ENCODE measurements at places on chromosomes 2 and 18. TPM values are rescaled to one million over a fixed set of nuclear protein-coding genes. Genes with fewer than 3 reads are reported as not detected.

The SCN7A gene
- total RNA-seq = under 0.01 TPM

The LHCGR gene
- total RNA-seq = not detected

The CYP26B1 gene
- total RNA-seq = 0.19 TPM

The SDC1 gene
- 14.4 TPM for total RNA-seq

The VWA3B gene
- not detected for total RNA-seq
